ENCODE measurements at places on chromosomes 3 and 15.
A peak's percentile ranks its signal among the peaks of the same experiment; 100 is the strongest.

- no peak for DNase-seq
These were observed 226.1 kb upstream of the BHLHE40 start for GRCh38 chr3:4753073-4753691.

DNA sequence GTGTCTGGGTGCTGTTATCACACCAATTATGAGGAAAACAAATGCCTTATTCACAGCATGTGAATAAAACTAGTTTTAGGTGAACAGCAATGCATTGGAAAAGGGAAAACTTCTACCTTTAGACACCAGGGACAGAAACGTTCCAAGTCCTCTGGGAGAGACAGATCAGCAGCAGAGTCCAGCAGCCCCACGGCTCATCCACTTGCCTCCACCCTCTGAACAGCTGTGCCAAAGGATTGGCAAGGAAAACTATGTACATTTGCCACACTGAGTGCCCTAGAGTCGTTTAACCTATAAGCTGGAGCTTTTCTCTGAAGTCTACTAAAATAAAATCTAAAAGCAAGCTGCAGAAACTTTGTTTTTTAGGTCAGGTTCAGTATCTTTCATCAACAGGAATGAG is 107.7 kb upstream of the EIF1B start:
- no peak for DNase-seq

DNA sequence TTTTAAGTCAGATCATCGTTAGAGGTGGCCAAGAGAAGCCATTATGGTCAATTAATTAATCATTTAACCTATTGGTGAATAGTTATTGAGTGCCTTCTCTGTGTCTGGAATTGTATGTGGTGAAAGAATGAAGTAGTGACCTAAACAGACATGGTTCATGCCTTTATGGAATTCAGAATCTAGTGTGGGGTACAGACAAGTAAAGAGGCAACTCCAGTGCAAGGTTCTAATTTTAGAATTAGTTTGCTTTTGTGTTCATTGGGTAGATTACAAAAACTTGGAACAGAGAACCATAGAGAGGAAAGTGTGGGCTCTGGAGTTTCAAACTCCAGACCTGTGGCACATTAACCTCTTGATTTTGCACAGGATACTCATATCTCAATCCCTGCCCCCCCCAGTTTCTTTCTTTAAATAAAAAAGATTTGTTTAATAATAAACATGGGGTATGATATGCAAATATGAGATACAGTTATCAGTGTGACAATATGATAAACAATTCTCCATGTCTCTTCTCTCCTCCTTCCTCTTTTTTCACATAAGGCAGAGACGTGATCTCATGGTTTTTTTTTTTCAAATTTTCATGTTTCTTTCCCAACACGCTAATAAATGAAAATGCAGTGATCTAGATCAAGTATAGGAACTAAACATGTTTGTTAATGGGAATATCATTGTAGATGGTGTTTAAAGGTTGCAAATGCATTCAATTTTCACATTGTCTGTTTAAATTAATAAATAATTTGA is 117.9 kb downstream of the MITF start:
- no peak for DNase-seq

DNA sequence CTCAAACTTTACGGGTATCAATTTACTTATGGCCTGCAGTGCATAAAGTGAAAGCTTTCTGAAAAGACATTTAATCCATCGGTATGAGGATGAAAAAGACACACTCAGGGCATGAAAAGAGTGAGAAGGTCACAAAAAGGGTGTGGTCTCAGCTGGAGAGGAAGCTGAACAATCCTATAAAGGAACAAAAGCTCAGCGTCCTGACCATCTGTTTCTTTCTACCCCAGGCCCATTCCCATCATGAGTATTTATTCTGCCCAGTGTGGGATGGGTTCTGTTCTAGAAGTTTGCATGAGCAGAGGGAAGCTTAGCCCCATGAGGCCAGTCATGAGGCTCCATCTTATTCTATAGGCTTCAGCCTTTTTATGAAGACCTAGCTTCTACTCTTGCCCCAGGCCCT is 144.6 kb downstream of the LPP start:
- DNase-seq = no peak

DNA sequence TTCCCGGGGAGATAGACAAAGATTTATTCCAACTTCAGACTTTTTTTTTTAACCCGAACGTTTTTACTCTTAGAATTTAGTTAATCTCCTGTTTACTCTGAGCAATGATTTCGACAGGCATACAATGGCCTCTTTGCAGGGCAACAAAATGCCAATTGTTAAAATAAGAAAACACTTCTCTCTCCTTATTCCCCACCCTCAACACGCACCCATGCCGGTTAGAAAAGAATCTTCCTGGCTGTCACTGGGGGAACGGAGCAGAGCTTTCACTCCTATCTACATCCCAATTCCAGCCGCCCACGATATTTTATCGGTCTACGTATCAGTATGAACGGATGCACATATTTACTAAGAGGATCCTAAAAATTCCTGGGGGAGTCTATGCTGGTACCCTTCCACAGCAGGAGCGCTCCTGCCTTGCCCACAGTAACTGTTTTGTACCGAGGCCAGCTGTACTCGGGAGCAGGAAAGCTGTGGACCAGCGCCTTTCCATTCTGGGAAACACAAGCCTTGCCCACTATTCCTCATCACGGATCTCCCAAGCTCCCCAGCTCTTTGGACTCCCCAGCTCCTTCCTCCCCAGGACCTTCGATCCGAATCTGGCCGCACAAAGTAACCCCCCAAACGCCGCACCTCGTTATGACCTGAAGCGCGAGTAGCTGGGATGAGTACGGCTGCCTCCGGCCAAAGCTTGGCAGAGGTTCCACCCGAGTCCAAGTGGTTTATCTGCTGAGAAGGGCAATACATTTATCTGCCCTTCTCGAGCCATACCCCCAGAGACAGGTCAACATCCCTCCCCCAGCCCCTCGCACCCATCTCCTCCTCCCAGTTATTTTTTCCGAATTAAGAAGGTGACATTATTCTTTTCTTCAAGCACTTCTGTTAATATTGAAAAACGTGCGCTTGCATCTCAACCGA is 2.2 kb upstream of the FOXB1 start:
- no peak for DNase-seq

DNA sequence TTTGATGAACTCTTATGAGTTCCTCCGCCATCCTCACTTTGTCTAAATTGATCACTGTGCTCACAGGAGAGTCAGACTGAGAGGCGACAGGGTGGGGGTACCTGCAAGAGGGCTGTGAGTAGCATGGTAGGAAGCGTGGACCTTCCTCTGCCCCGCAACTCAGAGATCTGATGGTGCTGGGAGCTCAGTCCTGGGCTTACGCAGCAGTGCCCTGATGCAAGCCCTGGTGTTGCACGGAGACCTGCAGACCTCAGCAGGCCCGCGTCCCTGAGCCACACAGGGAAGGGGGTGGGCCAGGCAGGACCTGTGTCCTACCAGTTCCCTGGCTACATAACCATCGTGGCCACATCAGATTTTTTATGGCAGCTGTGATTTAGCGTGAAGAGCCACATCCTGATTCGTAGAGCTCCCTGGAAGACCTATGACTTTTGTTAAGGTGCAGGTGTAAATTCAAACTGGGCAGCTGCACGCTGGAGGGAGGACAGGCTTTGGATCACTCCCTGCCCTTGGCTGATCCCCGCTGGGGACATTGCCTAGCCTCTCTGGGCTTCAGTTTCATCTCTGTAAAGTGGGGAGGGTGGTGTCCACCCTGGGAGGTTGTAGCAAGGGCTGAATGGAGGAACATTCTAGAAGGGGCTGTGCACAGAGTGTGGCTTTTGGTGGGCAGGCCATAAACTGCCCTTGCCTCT is 176.1 kb downstream of the KLF13 start:
- no peak for DNase-seq

DNA sequence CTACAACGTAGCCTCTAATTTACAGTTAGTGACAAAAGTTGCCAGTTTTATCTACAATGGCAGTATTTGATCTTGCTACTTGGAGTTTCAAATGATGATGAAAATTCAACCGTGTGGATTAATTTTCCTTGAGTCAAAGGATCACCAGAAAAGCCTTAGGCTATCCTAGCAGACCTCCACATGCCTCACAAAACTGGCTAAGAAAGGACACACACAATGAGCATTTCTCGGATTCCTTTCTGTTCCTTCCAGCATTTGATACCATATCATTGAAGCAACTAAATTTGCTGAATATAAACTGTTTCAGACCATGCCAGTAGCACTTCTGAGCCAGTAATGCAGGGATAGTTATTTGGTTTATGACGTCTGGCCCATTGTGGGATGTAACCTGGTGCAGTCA is 587.4 kb upstream of the MDFIC2 start:
- DNase-seq = no peak

DNA sequence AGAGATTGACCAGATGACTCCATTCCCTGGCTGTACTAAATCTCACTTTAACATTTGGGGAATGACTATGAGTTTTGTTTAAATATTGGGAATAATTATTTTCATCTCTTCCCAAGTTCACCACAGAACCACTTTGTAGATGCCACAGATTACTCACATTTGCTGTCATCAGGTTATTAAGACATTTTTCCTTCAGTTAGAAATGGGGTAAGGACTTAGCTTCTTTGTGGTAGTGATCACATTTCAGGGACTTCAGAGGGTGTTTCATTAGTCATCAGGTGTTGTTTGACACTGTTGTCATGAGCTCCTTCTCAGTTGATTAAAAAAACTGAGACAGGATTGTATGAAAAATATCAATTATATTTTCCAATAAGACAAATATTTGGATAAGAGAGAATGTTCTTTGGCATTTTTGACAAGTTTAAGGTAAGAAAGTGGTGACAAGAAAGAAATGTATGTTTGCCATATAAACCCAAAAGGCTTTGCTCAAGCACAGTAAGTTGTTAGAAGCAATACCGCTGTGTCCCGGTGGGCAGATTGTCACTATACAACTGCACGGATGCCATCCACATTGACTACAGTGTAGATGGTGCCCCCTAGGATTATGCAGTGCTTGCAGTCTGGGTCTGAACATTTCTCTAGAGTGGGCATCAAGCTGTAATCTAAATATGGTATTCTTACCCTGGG is 22.3 kb downstream of the FBXL2 start:
- no peak for DNase-seq

DNA sequence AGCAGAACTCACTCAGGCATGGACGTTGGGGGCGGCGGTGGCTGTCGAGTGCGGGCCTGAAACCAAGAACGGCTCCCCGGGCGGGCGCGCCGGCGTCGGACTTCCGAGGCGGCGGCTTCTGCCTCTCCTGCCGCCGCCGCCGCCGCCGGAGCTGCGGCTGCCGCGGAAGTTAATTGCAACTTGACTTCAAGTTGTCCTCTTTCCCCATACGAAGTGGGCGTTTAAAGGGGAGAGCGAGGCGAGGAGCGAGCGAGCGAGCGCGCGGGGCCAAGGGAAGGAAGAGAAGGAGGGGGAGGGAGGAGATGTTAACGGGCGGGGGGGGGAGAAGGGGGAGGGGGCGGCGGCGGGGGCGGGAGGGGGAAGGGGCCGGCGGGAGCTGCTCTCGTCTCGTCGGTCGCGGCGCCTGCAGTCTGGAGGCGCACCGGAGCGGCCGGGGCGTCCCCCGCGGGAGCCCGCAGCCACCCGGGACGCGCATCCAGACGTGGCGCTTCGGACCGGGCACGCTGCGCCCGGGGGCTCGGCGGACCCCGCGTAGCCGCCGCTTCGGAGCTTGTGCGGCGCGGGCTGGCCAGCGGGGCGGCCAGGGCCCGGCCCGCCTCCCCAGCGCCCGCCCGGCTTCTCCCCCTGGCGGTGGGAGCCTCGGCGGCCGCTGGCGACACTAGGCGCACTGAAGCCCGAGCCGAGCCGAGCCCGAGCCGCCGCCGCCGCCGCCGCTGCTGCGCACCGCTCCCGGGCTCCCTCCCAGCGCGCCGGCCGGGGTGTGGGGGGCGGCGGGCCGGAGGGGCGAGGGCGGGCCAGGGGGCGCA is 19.7 kb upstream of the SATB1 start:
- peak; percentile 79 for DNase-seq

- DNase-seq = no peak
These were observed 64.9 kb upstream of the DCBLD2 start for GRCh38 chr3:98966434-98966833.

GRCh38 chr15:71281256-71281655 is 166.0 kb downstream of the THSD4 start:
- DNase-seq = no peak

DNA sequence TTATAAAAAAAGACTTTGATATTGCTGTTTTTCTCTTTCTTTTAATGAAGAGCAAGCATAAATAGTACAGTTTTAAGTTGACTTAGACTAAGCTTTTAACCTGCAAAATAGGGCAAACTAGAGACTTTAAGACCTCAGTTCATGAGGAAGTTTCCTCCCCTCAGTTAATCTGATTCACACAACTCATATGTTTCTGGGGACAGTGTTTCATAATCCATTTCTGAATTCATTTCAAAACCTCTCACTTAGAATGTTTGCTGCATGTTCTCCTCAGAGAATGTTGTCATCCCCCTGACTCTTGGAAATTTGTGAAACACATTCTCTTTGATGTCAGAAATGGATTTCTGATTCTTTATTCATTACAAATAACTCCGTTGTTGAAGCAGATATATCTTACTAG is 79.3 kb upstream of the SKOR1 start:
- DNase-seq = no peak

- DNase-seq = no peak
These were observed 42.9 kb downstream of the CFAP20DC start for GRCh38 chr3:59006634-59007517.

GRCh38 chr3:42751609-42752008 is 21.4 kb downstream of the CCDC13 start:
- no peak for DNase-seq

DNA sequence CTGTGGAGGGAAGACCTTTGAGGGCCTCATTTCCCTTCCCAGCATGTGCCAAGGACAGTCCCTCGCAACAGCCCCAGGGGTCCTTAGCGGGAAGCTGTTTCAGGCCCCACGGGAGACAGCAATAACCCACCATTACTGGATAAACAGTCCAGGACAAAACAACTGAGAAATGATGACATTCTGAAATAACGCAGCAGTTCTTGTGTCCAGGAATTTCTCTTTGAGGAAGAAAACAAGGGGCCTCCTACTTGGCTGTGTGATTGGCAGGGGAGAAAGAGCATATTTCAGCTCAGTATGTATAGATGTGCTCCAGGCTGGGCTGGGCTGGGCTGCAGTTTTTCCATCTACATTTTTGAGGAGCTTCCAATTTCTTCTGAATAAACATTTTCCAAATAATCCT is 82.2 kb upstream of the THBS1 start:
- no peak for DNase-seq

DNA sequence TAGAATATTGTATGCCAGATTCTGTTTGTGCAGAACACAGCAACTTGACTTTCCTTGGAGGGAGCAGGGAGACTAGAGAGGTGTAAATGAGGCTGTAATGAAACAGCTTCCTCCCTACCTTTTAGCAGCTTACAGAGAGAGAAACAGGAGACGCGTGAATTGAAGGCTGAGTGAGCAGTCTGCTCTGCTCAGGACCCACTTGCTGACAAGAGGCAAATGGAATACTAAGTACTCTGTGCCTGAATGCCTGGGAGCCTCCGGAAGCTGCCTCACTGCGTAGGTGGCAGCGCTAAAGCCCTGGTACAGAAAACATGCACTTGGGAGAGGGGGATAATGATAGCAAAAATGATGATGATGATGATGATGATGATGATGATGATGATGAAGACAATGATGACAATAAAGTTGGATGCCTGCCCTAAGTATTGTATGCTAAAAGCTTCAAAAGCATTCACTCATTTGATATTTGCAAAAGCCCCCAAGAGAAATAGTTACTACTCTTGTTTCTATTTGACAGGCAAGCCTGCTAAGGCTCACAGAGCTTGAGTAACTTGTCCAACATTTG is 548.9 kb downstream of the NTRK3 start:
- no peak for DNase-seq
